ENCODE measurements at places on chromosomes 13 and 19. TPM values are rescaled to one million over a fixed set of nuclear protein-coding genes. Genes with fewer than 3 reads are reported as not detected.
A peak's percentile ranks its signal among the peaks of the same experiment; 100 is the strongest.

DNA sequence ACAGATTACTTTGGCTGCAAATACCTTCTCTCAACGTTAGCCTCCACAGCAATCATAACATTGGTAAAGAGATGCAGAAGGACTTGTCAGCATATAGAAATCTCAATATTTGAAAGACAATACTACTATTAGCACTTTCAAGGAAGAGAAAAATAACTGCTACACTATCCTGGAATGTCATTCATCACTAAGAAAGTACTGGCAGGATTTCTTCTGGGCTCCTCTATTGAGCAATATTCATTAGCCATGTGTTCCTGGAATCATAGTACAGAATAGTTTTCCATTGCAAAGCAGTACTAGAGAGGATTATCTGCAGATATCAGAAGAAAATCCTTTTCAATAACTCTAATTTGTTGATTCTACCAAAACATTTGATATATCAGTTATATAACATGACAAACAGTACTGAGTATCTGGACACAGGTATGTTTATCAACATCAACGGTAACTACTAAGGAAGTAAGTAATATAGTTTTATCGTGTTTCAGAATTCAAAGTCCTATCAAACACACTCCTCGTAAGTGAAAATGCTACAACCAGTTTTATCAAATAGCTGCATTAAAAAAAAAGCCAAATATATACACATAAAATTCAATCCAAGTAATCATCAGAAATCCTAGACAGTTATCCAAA, 27.3 kb downstream of the INTS6 start:
- H3K36me3 ChIP-seq: peaks cover 18% of the 10 kb centered on the region
- H3K27me3 ChIP-seq: no peaks in the 10 kb centered on the region
- H3K4me1 ChIP-seq: peaks cover 15% of the 10 kb centered on the region
- no peak overlapping the region for H3K4me3 ChIP-seq
- no peak overlapping the region for H3K27ac ChIP-seq

SHISA2 gene
- total RNA-seq: 71.5 TPM

- no peak for DNase-seq
- peaks cover 4% of the 10 kb centered on the region for H3K27me3 ChIP-seq
- H3K36me3 ChIP-seq: no peaks in the 10 kb centered on the region
- H3K4me1 ChIP-seq: peaks cover 1% of the 10 kb centered on the region
- no peak overlapping the region for H3K4me3 ChIP-seq
Measured at GRCh38 chr13:37068962-37069361, 9.5 kb upstream of the SUPT20H start.

GRCh38 chr13:94210816-94211215, 268.7 kb downstream of the DCT start:
- no peak overlapping the region for H3K4me3 ChIP-seq
- H3K27ac ChIP-seq: no peak overlapping the region
- no peaks in the 10 kb centered on the region for H3K36me3 ChIP-seq

NTF4 gene
- not detected for total RNA-seq

GRCh38 chr13:42477596-42478190, 96.3 kb upstream of the TNFSF11 start:
- H3K4me3 ChIP-seq: no peak overlapping the region
- H3K27me3 ChIP-seq: no peaks in the 10 kb centered on the region
- H3K4me1 ChIP-seq: no peaks in the 10 kb centered on the region
- no peak for DNase-seq
- H3K27ac ChIP-seq: no peak overlapping the region

- no peak for DNase-seq
- H3K4me3 ChIP-seq: peak overlapping the region; percentile 59
- H3K27ac ChIP-seq: peak overlapping the region; percentile 54
- H3K27me3 ChIP-seq: peaks cover 5% of the 10 kb centered on the region
- peaks cover 28% of the 10 kb centered on the region for H3K36me3 ChIP-seq
Measured at GRCh38 chr19:45045671-45046353, 7.0 kb downstream of the CLASRP start.

GRCh38 chr13:113904411-113904810, 40.5 kb upstream of the GAS6 start:
- peak; percentile 41 for DNase-seq
- no peaks in the 10 kb centered on the region for H3K4me1 ChIP-seq
- no peak overlapping the region for H3K4me3 ChIP-seq
- H3K27ac ChIP-seq: no peak overlapping the region

Measured in endothelial cell (in vitro differentiated cells).